Muscle of leg (tissue), 16 donors: ENCODE measurements at places on chromosomes 7 and 10. TPM values are rescaled to one million over a fixed set of nuclear protein-coding genes. Genes with fewer than 3 reads are reported as not detected.
A peak's percentile ranks its signal among the peaks of the same experiment; 100 is the strongest.

The FOXP2 gene
- total RNA-seq = 10.0 TPM

The DOCK1 gene
- 43.5 TPM for total RNA-seq

DNA sequence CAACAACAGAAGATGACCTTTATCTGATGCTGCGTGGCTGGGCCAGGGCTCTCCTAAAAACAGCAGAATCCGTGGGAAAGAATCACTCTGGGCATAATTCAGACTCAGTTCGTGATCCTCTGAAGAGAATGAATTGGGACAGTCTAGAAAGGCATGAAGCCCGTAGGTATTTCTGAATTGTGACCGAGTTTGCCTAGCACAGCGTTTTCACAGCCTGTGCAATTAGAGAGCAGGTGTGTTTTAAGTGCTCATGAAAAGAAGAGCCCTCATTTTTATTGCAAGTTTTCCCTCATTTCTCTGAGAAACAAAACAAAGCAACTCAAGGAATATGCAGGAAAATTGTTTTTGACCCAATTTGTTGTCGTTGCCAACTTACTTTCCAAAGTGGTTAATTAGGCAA, 366.2 kb downstream of the WDR11 start:
- no peak for DNase-seq

GRCh38 chr7:129739427-129739826, 127.9 kb downstream of the NRF1 start:
- peak; percentile 76 for DNase-seq

DNA sequence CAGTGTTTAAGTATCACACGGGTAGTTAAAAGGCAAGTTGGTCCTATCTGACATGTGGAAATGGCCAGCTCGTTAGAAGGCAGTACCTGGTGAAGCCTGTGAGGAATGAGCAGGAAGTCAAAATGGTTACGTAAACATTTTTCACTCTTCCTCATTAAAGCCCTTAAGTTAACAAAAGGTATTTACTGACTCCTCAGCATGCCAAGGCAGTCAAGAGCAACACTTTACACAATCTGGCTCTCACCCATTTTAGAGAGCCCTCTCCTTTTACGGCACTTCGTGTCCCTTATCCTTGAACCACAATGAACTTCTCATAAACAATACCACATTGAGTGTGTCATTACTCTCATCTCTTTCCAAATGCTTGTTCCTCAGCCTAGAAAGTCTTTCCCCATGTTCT, 11.0 kb upstream of the RSBN1L start:
- no peak for DNase-seq

DNA sequence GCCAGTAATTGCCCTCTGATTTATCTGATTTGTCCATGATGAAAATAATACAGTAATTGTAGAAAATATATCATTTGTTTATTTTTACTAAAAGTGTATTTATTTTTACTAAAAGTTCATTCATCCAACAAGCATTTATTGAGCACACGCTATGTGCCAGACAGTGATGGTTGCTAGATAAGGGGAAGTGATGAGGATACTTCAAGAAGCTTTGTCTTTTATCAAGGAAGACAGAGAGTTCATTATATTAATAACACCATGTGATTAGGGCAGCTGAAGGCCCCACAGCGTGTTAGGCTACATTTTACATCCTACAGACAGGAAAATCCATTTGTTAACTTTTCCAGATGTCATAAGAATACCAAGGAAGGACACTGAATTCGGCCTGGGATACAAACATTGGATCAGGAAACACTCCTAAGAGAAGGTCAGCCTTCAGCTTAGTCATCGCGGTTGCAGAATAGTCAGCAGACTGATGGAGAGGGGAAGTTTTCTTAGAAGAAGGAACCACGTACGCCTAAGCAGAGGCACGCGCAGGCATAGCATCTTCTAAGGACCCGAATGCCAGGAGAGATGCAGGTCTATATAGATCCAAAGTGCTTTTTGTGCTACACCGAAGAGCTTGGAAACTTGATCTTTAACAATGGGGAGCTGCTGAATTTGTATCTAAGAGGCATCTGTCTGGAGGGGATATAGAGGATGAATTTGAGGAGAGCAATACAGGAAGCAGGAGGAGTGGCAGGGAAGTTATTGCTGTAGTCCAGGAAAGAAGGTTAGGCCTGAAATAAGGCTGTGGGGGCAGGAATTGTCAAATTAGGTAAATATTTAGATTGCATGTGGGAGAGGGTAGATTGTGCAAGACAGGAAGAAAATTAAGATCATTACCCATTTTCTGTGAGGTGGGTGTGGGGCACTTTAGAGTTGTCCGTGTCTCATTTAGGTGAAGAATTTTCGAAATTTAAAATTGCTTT, 85.7 kb downstream of the LRGUK start:
- DNase-seq = peak; percentile 16

GRCh38 chr10:11616021-11616420, 4.6 kb upstream of the USP6NL start:
- DNase-seq = no peak

- no peak for DNase-seq
Measured at GRCh38 chr7:140909476-140910161, 15.1 kb downstream of the BRAF start.
